SW 1271 (cell line): ENCODE measurements at places on chromosomes 13 and 19.

- no peak for DNase-seq
Observed at GRCh38 chr13:95745752-95746151, 68.8 kb downstream of the DNAJC3 start.

DNA sequence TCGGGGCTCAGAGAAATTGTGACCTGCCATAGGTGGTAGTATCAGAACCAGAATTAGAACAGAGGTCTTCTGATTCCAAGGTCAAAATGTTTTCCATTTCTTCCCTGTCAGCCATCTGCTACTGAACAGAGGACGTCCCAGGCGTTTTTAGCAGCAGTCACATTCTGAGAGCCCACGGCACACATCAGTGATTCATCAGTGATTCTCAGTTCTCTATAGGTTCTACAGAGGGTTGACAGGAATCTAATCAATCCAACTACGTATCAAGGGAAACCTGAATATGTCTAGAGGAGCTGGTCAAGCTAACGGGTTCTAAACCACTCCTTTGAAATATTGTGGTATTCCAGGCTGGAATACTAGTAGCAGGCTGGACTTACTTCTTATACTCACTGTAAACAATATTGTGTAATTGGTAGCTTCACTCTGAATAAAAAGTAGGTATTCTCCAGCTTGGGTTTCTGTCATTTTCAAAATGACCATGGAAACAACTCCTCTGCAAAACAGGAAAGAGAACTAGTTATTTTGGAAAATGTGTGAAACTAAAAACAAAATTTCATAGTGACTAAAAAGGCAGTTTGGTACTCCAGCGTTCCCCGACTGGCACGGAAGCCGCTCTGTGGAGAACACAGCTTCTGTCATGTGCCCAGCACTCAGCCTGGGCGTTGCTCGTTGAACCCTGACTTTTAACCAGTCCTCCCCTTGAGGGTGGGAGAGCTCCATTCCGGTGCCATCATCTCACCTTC is 43.2 kb downstream of the FLT3 start:
- no peak for DNase-seq

GRCh38 chr19:48779636-48780035 is 24.3 kb downstream of the FGF21 start:
- no peak for DNase-seq

DNA sequence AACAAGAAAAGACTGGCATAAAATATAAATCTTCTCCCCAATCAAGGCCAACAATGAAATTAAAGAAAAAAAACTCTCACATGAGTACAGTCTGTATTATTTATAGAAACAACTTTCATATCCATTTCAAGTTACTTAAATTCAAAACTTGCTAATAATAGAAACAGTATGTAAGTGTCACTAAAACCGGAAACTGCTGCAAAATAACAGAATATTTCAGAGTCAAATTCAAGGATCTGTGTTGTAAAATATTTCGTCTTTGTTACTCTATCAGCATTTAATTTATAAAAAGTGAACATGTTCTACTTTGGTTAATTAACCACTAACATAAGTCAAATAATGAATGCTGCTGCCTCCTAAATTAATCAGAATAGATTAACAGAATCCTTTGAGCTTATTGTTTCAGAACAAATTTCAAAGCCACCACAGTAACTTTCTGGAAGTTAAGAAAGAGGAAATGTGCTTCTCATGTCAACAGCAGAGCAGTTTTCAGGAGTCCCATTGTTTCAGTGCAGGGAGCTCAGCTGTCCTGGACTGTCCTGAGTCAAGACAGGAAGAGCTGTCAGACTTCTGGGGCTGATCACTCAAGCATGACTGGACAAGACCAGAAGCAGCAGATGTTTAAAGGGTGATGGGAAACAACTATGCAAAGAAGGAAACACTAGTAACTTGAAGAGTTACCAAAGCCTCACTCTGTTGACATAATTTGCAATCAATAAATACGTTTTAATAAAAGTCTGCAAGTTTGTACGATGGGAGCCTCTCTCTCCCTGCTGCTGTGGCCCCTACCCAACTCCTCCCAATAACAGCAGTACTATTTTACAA is 76.9 kb downstream of the FOXO1 start:
- peak; percentile 1 for DNase-seq

DNA sequence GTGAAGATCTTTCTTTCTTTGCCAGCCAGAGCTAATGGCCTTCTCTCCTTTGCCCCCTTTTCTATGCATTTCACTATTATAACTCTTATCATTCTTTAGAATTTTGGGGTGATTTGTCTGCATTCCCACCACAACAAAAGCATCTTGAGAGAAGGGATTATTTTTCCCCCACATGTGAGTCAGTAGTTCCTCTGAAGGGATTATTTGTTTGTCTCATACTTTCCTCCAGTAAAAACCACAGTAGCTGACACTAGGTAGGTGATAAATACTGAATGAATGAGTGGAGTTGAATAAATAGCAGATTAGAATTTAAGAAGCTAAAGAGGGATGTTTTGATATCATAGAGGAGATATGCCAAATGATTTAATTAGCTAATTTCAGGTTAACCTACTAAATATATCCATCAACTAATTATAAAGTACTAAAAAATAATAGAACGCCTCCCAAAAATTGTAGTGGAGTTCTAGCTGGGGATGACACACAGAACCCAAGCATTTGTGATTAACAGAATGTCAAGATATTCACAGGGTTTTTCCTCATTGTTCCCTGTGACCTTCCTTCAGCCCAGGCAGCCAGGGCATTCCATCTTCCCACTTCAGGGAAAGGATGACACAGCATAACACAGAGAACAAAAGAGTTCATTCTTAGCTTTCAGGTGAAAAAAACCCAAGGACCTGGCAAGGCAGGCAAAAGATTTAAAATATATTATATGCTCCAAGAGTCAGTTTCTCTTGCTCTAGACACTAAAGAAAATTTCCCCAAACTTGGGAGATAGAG is 3.5 kb upstream of the TBC1D4 start:
- no peak for DNase-seq

DNA sequence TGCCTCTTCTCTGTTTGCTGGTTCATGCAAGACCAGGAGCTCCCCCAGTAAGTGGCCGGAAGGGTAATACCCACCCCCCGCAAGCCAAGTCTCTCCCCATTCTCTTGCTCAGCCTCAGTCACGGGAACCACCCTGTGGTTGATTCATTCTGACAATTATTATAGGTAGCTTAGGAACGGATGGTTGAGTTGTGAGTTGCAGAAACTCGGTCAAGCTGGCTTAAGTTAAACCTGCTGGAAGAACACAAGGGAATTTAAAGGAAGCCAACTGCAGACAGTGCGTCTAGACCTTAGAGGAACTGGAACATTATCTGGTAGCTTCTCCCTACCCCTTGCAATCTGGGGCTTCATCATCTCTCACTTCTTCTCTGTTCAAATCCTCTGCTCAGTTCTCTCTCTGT is 8.9 kb downstream of the FPR1 start:
- no peak for DNase-seq

- DNase-seq: peak; percentile 58
Observed at GRCh38 chr13:28716511-28716910, 2.3 kb downstream of the SLC46A3 start.

GRCh38 chr19:23867895-23868294 is 46.8 kb upstream of the ZNF726 start:
- DNase-seq: no peak

- no peak for DNase-seq
Observed at GRCh38 chr13:97237388-97237787, 15.3 kb downstream of the MBNL2 start.

GRCh38 chr13:99500839-99501183 is 461 bp upstream of the TM9SF2 start:
- no peak for DNase-seq

- peak; percentile 35 for DNase-seq
Observed at GRCh38 chr19:40549007-40549708, 27.5 kb upstream of the SHKBP1 start.

GRCh38 chr13:50592412-50593155 is 250.9 kb downstream of the DLEU7 start:
- DNase-seq: peak; percentile 2

DNA sequence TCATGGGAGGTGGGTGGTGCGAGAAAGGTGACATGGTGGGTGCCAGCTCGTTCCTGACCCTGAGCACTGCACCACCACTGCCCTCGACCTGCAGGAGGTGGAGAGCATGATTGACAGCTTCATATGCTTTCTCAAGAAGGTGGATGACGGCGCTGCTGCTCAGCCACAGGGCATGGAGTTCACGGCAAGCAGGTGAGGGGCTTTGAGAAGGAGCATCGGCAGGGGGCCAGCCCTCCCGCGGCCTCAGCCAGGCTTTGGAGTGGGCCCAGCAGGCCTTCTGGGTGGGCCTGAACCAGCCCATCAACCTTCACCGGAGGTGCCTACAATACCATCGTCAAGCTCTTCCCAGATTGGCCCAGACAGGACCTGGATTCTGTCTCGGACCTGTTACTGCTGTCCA is 18.9 kb upstream of the ZNF14 start:
- no peak for DNase-seq

GRCh38 chr13:30810801-30811200 is 75.5 kb downstream of the ALOX5AP start:
- DNase-seq: no peak

DNA sequence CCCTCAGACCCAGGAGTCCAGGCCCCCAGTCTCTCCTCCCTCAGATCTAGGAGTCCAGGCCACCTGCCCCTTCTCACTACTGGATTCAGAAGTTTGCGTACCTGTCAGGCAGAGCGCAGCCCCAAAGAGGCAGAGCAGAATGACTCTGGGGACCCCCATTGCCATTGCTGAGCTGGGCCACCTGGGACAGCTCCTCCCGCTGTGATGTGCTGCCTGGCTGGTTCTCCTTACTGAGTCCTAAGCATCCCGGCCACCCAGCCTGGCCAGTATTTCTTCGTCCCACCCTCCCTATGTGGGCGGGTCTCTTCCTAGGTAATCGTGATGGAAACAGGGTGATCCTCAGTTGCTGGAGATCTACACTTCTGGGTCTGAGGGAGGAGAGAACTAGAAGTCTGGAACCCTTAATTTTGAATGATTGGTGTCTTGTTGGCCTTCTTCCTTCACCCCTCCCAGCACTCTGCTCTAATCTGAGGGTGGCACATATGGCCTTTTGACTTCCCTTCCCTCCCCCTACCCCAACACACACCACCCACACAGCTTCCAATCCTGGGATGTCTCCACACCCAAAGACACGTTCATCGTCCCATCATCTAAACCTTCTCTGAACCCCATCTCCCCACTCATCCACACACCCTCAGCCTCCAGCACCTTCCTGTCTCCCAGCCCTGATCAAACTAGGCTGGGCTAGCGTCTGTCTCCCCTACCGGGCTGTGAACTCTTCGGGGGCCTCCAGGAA is at the start of gene LYPD5:
TSS of gene LYPD5 (minus strand) at position 232 of the 736 bp plus-strand sequence. CDS start at position 165, 67 bp downstream.
- no peak for DNase-seq
